ENCODE measurements at places on chromosomes 6 and 20.

DNA sequence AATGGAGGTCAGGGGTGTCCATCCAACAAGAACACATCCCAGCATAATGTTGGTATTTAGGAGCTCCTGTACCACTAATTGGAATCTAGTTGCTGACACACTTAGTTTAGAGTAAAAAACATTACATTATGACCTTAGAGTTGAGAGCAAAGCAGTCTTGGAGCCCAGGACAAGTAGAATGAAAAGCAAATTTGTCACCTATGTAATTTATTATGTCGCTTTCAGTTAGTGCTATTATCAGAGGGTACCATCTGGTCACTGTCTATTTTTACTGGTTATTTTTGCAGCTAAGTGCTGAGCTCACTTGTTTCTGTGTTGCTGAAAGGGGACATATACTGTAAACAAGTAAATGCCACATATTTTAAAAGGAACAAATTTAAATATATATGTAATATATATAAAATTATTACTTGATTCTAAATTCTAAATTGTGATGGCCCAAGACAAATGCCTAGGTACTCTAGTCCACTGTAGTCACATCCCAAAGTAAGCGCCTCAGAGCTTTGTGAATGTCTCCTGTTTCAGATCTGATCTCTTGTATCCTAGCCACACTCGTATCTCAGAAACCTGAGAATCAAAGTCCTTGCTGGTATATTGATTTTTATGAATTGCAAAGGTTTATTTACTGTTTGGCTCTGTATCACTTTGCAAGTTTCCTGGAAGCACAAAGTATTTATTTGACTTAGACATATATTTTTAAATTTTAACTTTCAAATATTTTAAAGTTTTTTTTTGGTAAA is 148.6 kb upstream of the MAN1A1 start:
- no peak for DNase-seq

DNA sequence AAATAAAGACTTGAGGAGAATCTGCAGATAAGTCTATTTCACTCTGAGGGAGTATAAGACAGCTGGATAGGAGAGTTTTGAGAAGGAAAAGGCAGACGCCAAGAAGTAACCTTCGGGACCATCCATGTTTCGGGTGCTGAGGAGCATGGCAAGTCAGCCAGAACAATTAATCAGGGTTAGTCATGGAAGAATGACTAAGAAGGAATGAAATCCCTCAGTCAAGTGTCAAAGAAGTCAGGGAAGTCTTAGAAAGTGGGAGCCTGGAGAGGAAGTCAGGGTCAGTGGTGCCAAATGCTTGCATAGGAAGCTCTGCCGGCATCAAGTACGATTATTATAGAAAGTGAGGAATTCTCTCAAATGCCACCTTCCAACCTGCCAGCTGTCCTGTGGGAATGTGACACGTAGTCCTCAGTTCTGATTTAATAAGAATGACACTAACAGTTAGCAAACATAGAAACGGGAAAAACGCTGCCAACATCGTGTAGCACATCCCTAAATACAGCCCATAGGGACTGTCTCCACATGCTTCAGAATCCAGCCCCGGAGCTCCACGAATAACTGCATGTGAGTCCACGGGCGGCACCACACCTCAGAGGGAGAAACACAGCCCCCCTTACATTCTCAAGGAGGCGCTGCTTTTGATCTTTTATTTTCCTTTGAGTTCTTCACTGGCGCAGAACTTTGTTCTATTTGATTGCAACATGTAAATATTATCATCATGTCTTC is 602.7 kb downstream of the PRKN start:
- no peak for DNase-seq

DNA sequence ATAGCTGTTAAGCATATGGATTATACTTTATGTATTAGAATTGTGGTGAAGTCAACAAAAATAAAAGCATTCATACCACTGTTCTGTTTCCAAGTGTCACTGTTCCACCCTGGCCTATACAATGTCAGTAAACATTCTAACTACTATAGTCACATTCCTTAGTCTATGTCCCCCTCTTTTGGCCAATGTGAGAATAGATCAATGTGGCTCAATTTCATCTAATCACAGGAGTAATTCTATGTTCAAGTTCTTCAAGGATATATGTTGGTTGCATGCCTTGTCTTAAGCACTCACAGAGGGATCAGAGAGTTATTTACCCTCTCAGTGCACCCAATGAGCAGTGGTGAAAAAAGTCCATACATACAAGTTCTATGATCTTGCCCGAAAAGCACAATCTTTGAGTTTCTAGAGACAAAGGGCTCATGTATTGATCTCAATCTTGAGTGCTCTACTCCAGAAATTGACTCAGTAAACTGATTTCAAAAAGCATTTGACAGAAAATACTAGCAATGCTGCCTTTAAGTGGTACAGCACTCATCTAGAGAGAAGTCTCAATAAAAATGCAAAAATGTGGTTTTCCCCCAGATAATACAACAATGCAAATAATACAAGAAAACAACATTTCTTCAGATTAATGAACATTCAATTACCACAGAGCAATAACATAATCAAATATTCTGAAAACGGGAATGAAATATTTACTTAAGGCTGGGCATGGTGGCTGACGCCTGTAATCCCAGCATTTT is 16.5 kb downstream of the SMLR1 start:
- DNase-seq, result no peak

DNA sequence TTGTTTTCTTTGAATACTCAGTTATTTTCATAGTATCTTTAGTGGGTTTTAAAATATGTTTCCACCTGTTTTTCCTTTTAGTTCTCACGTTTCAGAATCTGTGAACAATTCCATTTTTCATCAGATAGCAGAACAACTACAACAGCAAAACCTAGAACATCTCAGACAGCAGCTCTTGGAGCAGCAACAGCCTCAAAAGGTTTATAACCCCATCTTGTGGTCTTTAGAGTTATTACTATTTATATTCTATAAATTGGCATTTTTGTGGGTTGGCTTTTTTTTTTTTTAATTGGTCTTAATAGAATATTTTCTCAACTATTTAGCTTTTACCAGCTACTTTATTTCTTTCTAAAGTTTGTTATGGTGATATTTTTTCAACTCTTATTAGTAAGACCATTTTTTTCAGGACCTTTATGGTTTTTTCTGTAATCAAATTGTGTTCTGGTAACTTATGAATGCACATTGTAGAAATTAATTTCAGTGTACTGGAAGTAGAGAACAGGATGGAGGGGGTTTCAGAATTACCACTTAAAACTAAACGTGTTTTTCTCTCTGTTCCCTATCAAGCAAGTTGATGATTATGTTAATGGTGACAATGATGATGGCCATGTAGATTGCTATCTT is 72.2 kb downstream of the SCAF8 start:
- no peak for DNase-seq

DNA sequence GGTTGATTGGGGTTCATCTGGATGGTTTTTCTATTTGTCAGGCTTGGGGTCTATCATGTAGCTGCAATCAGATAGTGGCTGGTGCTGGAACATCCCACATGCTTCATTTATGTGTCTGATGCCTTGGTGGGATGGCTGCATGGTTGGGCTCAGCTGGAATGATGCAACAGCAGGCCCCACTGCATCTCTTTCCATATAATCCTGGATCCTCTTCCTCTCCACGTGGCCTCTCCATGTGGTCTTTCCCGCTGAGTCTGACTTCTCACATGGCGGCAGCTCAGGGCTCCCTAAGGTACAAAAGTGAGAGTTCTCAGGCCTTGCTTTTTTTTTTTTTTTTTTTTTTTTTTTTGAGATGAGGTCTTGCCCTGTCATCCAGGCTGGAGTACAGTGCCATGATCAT is 65.0 kb upstream of the SUPT3H start:
- DNase-seq, result no peak

DNA sequence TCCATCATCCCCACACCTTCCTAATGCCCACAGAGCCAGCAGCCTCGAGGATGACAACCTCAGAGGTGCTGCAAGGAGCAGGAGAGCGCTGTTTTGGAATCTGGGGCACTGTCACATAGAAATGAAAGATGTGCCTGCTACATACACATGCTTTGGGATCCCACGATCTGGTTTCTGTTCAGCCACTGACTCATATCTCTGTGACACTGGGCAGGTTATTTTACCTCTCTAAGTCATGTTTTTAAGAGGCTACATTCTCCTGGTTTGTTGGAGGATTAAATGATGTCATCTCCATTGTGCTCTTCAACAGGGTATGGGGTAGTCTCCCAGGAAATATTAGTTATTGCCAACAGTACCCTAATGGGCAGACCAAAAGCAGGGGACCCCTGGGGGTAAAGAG is 32.6 kb upstream of the TAB2 start:
- no peak for DNase-seq

GRCh38 chr6:3322366-3322890 is 63.7 kb downstream of the PSMG4 start:
- no peak for DNase-seq

- no peak for DNase-seq
Observed at GRCh38 chr6:107704347-107705013, 119.6 kb downstream of the SCML4 start.

DNA sequence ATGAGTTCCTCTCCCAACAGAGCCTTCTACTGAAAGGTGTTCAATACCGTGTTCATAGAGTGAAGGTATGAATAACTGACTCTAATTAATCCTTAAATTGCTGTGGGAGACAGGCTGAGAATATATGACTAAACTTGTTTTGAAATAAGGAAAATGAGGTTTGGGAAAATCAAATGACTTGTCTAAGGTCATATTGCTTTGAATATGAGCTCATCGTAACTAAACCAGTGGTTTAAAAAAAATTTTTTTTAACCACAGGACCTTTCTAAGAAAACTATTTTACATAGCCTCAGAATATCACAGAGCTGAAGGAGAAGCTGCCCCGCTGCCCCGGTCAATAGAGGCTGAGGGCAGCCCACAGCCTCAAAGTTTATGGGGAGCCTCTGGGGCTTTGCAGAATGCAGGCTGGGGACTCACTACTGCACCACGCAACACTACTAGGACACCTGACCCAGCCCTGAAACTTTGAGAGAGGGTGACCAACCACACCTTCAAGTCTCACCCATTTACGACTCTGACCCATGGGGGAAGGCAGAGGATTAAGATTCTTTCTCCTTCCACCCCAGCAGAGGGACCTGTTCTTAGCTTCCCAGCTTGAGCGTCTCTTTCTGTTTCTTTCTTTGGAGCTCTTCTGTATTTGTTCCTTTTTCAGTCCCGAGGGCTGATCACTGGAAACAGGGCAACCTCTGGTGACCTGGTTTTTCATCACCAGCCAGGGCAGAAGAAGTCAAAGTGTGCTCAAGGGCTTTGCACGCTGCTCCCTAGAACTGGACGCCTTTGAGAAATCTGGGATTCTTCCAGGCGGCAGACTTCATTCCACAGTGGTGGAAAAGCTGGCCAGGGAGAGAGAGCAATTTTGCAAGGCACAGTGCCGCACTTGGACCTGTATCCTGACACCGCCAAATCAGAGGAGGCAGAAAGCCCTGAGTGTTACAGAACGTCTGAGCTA is 220.2 kb downstream of the ATXN1 start:
- DNase-seq, result peak; percentile 7

- no peak for DNase-seq
Observed at GRCh38 chr6:51147756-51148155, 329.1 kb downstream of the TFAP2B start.

DNA sequence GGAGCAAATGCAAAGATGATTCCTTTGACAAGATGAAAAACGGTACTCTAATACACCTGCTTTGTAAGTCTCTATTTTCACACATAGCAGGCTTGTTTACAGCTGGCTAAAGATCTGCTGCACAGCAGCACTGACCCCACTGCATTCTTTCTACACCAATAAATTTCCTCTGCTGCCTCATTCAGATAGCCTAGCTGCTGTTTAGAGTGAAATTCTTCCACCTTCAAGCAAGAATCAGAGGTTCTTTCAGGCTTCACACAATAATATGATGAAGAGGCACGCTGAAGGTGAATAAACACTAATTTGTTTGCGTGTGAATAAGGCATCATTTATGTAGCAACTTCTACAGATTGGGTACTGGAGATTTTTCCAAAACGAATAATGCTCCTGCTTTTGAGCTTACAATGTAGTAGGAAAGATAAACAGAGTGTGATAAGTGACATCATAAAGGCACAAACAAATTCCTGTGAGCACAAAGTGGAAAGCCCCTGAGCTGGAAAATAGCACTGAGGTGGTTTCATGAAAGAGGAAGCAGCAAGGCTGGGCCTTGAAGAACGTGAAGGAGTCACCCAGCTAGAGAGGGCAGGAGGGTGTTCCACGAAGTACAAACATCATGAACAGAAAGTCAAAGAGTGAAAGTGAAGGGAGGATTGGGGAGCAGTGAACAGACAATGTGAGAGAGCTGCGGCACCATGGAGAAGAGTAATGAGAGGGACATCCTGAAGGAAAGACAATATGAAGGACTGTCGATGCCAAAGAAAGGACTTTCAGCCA is 543.4 kb downstream of the CD83 start:
- DNase-seq, result peak; percentile 38

GRCh38 chr20:61387204-61387953 is 135.3 kb downstream of the CDH4 start:
- no peak for DNase-seq

- no peak for DNase-seq
Observed at GRCh38 chr20:41344477-41344876, 3.9 kb downstream of the LPIN3 start.

GRCh38 chr20:3590164-3590563 is 73.0 kb downstream of the GFRA4 start:
- DNase-seq, result no peak

DNA sequence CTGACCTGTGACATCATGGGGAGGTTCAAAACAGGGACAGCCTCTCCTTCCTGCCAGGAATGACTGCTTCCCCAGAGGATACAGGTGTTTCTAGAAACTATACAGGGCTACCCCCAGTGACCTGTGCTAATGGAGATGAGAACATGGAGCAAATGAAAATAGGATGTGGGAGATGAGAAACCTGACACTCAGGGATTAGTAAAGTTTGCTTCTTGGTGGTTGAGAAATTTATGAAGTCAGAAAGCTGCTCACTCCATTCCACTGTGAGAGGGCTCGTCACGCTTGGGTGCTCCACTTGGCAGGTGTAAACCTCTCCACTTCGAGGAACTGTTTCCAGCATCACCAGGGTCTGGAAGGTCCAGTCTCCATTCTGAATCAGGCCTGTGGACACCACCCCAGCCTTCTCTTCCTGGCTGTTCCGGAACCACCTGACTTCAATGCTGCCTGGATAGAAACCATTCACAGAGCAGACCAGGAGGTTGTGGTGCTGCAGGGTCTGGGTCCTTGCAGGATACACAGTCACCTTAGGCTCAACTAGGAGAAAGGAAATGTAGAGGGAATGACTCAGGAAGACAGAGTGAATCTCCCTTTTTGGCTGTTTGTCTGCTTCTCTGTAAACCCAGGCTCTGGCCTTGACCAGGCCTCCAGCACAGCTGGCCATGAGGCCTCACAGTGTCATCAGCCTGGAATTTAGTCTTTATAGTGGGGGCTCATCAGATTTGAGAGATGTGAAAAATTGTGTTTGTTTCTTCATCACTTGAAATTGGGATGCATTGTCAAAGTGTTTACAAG is 10.8 kb downstream of the HLA-DRB5 start:
- no peak for DNase-seq

- no peak for DNase-seq
Observed at GRCh38 chr6:79077715-79078074, 359 bp downstream of the PHIP start.
